ENCODE measurements at places on chromosomes 6 and 20.

DNA sequence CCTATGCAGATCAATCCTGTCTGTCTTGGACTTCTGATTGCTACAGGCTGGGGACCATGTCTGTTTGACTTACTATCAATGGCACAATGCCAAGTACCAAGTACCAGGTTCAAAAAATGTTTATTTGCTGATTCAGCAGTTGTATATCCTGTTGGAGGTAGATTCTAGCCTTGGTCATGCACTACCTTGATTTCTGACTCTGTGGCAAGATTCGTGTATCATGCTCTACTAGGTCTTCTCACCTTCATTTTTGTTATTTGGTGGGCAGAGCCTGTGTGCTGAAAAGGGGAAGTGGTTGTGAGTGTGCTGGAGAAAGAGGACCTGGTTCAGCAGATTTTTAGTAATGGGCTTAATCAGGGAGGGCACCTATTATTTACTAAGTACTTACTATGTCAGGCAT lies 192.4 kb upstream of the MYLIP start:
- DNase-seq = no peak

DNA sequence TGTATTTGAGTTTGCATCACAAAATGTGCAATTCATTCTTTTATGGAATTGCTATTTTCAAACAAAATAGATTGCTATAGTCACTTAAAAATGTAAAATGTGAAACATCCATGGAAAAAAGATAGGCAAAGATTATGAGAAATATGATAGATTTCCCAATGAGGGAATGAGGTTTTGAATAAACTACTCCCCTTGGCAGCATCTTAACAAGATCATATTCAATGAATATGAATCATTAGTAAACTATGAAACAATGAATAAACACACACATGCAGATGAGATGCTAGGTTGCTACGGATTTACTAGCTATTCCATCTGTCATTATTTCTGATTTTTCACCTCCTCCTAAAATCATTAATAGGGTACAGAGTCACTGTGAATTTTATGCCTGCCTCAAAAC lies 401.8 kb downstream of the PHF3 start:
- DNase-seq = no peak

DNA sequence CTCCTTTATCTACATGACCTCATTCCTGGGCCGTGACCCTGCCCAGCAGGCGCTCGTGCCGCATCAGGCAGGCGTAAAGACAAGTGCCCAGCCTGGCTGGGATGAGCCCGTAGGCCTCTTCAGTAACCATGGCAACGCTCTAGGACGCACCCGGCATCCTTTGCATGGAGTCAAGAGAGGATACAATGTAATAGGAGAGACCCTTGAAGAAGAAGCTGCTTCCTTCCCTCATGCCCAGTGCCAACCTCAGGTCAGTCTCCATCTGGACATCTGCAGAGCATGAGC lies 5.0 kb upstream of the LSM14B start:
- DNase-seq = no peak

GRCh38 chr20:63360850-63361518 lies at the start of gene CHRNA4:
CHRNA4 (minus strand) TSS chr20:63361349; CDS start chr20:63361165, 184 bp downstream.
- peak; percentile 43 for DNase-seq

DNA sequence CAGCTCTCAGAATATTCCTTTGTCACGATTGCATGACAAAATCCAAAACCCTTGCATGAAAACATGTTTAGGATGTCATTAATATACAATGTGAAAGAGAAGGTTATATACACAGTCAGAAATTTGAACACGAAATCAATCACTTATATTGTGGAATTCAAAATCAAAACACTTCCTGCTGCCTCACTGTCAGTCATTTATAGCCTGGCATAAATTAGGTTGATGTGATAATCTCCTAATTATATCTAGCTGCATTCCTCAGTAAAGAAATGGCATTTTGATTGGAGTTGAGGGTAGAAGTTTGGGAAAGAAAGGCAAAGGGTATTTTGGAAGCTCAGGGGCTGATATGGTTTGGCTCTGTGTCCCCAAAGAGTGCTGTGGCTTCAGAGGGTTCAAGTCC lies 24.1 kb upstream of the BEND6 start:
- no peak for DNase-seq

- no peak for DNase-seq
Observed at GRCh38 chr20:41232973-41233926, 84.3 kb downstream of the ZHX3 start.

GRCh38 chr20:57265997-57266290 lies 497 bp downstream of the BMP7 start:
- no peak for DNase-seq
